T1000 (cell line): ENCODE measurements at places on chromosomes 3 and 15.

GRCh38 chr3:136512381-136512780 lies 239.8 kb downstream of the STAG1 start:
- no peak for DNase-seq

GRCh38 chr3:103167850-103168249 lies 733.0 kb downstream of the ZPLD1 start:
- no peak for DNase-seq

DNA sequence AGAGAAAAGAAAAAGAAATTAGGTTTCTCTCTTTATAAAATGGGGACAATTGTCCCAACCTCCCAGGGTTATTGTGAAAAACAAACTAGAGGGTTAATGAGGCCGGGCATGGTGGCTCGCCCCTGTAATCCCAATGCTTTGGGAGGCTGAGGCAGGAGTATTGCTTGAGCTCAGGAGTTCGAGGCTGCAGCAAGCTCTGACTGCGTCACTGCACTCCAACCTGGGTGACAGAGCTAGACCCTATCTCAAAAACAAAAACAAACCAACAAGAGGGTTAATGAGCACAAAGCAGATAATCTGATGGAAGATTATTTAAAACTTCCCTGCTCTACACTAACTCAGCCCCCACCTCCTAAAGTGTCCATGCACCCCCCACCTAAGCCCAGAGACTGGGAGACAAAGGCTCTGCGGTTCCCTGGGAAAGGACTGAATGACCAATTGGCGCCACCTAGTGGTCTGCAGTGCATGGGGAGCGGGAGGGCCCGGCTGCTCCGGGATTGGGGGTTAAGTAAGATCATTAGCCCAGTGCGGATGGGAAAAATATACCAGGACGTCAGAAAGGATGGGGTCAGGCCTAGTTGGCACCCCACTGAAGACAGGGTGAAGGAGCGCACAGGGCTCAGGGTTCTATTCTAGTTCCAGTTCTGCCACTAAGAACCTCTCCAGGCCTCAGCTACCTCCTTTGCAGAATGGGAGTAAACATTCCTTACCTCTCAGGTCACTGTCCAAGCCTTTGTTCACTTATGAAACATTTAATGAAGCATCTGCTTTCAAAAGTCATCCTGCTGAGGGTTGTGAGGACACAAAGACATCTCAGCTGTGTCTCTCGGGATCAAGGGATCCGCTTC lies 15.6 kb downstream of the PIF1 start:
- DNase-seq = peak; percentile 43

GRCh38 chr3:122355612-122356011 lies 27.4 kb downstream of the MIX23 start:
- DNase-seq = no peak

- no peak for DNase-seq
These were observed 119.2 kb downstream of the FHIT start for GRCh38 chr3:61132062-61132461.

GRCh38 chr3:171255236-171255806 lies 204.9 kb downstream of the TNIK start:
- no peak for DNase-seq

GRCh38 chr3:159637883-159638542 lies 350.6 kb upstream of the IL12A start:
- DNase-seq = no peak

DNA sequence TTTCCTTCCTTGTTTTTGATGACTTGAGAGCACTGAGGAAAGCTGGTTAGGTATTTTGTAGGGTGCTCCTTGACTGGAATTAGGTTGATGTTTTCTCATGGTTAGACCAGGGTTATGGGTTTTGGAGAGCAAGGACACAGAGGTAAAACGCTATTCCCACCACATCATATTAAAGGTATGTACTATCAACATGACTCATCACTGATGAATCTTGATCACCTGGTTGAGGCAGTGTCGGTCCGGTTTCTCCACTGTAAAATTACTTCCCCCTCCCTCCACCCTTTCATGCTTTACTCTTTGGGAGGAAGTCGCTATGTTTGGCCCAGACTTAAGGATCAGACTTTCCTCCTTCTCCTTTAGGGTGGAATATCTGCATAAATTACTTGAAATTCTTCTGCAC lies 201.6 kb downstream of the EDEM1 start:
- no peak for DNase-seq

- no peak for DNase-seq
These were observed 62.8 kb upstream of the HEG1 start for GRCh38 chr3:125118600-125118999.

DNA sequence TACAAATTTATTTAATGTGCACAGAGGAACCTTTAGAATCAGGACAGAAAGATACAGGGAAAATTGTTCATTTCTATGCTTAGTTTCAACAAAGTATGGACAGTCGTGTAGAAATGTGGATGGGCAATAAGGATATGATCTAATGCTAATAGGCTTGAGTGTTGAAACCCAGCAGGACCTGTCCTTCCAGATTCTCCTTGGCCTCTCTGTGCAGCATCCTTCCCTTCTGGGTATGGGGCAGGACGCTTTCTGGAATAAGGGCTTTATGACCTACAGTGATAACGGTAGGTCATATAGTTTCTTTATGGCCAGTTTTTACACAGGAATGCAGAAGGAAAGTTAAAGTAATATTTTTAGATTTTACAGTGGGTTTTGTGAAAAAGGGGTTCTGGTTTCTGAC lies 698.1 kb downstream of the SI start:
- DNase-seq = no peak

DNA sequence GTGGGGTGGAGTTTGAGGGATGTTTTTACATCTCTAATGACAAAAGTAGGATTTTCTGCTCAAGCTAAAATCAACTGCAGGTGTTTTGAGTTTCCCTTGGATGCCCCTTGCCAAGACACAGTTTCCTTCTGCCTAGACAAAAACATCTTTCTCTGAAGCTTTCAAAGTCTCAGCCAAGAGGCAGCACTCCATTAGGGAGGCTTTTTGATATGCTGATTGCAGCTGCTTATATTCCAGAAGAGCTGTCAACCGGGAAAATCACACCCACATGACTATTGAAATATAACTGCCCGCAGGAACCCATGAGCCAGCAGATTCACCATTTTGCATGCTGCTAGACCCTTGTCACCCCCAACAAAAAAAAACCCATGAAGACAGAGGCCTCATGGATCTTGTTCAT lies 27.5 kb upstream of the ZNF148 start:
- no peak for DNase-seq

DNA sequence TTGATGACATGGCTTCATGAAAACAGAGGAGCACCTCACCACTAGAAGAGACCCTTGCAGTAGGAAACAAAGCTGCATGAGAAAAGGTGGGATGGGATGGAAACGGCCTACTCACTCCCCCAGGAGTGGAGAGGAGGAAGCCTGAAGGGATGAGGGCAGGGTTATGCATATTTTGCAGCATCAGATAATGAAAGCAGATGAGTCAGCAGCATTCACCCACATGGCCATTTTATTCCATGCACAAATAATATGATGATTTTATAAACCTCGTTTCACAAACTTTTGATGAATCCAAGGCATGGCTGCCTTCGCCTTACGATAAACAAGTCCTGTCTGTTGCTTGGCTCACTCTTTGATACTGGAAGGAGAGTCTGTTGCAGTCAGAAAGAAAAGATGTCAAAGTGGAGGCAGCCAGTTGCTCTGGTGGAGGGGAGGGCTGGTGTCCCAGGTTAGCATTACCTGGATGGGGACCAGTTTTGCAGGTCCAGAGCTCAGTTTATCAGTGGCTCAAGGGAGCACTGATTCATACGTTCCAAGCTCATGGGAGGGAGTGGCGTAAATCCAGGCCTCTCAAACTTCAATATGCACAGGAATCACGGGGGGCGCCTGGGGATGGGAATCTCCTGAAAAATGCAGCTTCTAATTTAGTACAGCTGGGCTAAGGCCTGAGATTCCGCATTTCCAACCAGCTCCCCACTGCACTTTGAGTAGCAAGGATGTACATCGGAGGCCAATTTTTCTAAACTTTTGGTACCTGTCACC lies 9.2 kb upstream of the EHD4 start:
- no peak for DNase-seq

- DNase-seq = no peak
These were observed 197.9 kb downstream of the TPRG1 start for GRCh38 chr3:189369636-189370035.

- no peak for DNase-seq
These were observed 1.7 kb upstream of the POC1A start for GRCh38 chr3:52155912-52156311.

DNA sequence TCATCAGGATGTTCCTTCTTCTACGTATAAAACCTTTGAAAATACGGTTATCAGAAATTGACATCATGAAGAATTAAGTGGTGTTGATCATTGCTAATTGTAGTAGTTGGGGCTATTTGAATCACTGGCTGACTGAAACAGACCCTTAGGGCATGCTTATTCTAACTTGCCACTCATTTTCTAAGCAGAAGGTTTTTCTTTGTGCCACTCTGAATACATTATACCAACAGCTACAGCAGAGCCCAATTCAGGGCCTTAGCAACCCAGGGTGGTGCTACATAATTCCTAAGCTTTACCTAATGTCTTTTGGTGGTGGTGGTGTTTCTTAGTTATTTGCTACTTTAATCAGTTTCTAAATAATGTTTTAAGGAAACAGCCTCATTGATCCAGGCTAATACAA lies 524.2 kb downstream of the NLGN1 start:
- DNase-seq = no peak

DNA sequence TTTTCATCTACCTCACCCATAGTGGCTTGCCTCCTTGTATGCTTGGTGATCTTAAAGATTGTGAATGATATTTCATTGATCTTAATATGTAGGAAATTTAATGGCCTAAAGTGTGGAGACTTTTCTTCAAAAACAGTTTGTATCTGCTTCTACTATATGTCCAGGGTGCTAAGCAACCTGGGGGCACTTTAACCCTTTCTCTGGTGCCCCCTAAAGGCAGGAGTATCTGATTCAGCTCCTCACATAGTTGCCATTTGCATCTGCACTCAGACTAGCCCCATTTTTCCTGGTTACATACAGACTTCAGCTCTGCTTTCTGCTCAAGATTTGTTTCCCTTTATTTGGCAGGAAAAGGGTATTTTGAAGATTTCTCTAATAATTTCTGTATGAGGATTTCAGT lies 5.2 kb upstream of the PFN2 start:
- no peak for DNase-seq

GRCh38 chr3:53643757-53644156 lies 149.3 kb downstream of the CACNA1D start:
- DNase-seq = no peak

DNA sequence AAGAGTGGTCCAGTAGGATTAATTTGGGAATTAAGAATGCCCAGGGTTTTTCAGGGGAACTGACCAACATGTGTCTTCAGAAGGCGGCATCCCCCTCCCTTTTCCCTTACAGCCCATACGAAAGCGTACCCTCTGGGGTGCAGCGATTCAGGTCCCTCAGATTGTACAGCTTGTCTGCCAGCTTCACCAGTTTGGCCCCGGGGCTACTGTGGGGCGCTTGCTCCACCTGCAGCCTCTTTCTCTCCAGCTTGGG lies 848 bp downstream of the HDDC3 start:
- DNase-seq = no peak

DNA sequence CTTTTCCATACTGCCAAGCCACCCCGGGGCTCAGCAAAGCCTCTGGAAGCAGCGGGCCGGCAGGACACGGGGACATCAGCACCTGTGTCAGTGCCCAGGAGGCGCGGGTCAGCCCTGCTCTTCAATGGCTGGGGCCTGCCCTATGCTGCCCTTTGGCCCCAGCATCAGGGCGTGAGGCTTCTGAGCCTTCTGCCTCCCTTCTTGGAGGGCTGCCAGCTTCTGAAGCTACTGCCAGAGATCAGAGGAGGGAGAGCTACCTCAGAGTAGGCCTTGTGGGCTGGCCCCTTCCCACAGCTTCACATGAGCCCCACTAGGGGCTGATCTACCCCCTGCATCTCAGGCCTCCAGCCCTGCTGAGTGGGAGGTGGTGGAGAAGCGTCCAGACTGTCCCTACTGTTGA lies 13.0 kb upstream of the TMEM115 start:
- DNase-seq = no peak

DNA sequence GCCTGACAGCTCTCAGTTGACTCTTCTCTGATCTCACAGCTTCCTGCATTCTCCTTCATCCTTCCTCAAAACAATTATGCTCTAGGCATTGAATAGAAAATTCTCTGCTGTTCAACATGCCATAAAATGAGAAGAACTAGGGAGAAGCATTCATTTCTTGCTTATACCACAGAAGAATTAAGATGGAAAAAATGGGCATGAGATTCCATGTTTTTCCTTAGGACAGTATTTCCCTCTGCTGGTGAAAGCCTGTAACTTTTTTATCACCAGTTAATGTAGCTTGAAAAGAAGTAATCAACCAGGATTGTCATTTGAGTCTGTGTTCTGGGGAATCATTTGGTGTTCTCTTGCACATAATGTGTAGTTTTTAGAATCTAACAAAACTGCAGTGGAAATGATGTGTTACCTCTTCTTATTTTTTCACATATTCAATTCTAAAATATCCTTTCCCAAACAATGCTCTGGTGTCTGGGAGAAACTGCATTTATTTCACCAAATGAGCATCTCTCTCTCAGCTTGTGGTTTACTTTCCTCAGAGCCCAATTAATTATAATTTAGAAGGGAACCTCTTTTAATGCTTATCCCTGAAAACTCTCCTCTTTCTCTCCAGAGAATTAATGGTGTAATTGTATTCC lies 92.8 kb upstream of the DCBLD2 start:
- DNase-seq = no peak

GRCh38 chr3:138786788-138787271 lies 47.9 kb downstream of the PIK3CB start:
- DNase-seq = no peak

- DNase-seq = no peak
These were observed 202.8 kb downstream of the CADPS start for GRCh38 chr3:62672270-62672987.

DNA sequence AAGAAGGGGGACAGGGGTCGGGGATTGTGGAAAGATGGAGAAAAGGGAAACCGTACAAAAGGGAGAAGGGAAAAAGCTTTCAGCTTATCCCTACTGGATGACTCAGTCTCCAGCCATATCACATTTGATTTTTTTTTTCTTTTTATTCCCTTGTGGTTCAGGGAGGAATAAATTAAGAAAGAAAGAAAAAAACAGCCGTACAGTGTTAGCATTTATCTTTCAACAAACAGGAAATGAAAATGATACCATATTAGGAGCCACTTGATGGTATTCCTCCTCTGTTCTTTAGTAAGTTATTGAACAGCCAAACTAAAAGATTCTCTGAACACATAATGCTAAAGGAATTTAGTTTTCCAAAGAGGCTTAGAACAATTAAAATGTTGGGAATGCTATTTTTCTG lies 594.4 kb downstream of the FOXP1 start:
- DNase-seq = no peak

- DNase-seq = no peak
These were observed 17.5 kb downstream of the FHIT start for GRCh38 chr3:61233746-61234145.

- no peak for DNase-seq
These were observed 49.3 kb downstream of the CMTM6 start for GRCh38 chr3:32453346-32453745.
